Stimulated activated CD4-positive, alpha-beta T cell treated with anti-CD3 and anti-CD28 coated beads, TNF-alpha, amount 100 ng/mL, for 1 hour (primary cell): ENCODE measurements at places on chromosomes 13 and 19.
A peak's percentile ranks its signal among the peaks of the same experiment; 100 is the strongest.

DNA sequence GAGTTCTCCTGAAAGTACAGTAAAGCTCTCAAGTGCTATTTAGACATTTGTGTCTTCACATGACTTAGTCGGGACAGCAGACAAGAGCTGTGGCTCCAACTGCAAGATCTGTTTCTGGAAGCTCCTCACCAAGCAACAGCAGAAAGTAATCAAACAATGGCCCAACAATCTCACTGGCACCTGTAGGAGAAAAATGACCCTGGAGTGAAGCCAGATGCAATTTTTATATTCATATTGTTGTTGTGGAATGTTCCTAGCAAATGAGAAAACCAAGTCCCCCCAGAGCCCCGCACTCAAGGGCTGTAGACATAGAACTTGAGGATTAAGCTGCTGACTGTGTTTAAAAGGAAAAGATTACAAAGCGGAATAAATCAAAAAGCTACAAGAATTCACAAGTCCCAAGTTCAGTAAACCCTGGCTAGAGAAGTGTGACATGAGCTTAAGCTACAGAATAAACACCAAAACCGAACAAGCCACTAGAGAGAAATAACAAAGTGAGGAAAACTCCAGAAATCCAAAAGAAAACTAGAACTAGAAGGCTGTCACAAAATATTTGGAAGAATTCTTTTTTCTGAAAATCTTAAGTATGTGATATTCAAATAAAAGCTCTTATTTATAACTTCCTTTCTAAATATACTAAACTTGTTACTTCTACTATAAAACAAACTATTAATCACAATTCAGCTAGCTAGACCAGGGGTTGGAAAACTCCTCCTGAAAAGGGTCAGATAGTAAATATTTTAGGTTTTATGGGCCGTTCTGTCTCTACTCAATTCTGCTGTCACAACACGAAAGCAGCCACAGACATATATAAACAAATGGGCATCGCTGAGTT lies 454.5 kb downstream of the SUCLA2 start:
- DNase-seq = no peak

- no peak for DNase-seq
Measured at GRCh38 chr13:28047757-28048388, 52.5 kb downstream of the FLT3 start.

DNA sequence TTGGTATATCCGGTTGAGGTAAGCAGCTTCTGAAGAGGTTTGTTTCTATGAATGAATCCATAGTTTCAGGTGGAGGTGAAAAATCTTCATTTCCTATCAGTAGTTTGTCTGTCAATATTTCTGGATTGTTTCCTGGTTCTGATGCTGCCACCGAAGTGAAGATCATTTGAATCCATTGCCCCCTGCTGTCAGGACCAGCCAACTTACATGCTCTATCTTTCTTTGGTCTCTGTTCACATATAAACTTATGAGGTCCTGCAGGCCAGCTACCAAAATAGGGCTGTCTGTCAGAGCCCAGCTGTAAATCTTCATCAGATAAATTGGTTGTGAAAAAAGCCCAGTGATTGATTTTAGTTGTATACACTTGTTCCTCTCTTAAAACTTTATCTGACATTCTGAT lies 15.2 kb upstream of the N4BP2L1 start:
- no peak for DNase-seq

- no peak for DNase-seq
Measured at GRCh38 chr13:111460548-111461444, 140.4 kb downstream of the TEX29 start.

DNA sequence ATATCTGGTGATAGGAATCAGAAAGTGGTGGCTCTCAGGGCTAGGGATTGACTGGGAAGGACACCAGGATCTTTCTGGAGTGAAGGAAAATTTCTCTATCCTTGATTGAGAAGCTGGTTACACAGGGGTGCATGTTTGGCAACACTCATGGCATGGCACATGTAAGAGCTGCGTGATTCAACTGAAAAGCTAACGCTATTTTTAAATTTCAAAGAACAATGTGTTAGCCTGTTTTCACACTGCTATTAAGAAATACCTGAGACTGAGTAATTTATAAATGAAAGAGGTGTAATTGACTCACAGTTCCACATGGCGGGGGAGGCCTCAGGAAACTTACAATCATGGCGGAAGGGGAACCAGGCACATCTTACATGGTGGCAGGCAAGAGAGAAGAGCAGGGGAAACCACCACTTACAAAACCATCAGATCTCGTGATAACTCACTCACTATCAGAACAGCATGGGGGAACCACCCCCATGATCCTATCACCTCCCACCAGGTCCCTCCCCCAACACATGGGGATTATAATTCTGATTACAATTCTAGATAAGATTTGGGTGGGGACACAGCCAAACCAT lies 7.4 kb downstream of the SIGLEC8 start:
- DNase-seq = no peak

GRCh38 chr13:46179491-46179908 lies 2.5 kb downstream of the LCP1 start:
- DNase-seq = peak; percentile 53

GRCh38 chr19:30215248-30215647 lies 156.9 kb upstream of the ZNF536 start:
- DNase-seq = no peak

GRCh38 chr13:98965325-98965724 lies 12.5 kb downstream of the DOCK9 start:
- DNase-seq = no peak

DNA sequence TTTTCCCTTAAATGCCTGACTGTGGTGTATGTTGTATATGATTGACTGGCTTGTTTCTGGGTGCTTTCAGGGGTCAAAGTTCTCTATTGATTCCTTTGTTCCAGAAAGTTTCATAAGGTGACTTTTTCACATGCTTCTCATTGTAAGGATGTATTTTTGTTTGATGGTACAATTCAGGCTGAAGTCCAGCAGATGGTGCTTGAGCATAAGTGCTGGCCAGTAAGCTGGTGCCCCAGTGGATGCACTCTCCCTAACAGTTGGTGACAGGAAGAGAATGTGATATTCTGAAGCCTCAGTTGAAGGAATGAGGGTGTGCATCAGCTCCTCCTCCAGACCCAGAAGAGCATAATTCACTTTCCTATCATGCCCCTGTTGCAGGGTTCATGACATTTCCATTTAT lies 1941.6 kb upstream of the PRR20A start:
- DNase-seq = no peak

- DNase-seq = no peak
Measured at GRCh38 chr13:110699148-110700145, 6.5 kb downstream of the CARS2 start.

GRCh38 chr19:18428787-18429674 lies 8.9 kb downstream of the ISYNA1 start:
- peak; percentile 53 for DNase-seq

DNA sequence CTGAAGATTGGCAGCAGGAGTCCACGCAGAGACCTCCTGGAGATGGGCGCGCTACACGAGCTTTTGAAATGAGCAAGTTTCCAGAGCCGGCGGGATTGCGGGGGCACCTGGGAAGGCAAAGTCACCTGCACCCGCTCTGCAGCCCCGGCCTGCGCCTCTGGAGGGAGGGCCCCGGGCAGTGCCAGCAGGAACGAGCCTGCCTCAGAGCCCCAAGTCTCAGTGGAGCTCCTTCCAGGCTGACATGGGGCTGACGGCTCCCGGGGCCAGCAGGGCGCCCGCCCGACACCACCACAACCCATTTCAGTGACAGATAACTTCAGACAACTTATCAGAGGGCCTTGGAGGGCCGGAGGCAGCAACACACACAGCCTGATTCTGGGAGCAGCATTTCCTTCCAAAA lies 45.0 kb downstream of the RASA3 start:
- DNase-seq = no peak

- no peak for DNase-seq
Measured at GRCh38 chr13:84237143-84237542, 354.9 kb upstream of the SLITRK1 start.

DNA sequence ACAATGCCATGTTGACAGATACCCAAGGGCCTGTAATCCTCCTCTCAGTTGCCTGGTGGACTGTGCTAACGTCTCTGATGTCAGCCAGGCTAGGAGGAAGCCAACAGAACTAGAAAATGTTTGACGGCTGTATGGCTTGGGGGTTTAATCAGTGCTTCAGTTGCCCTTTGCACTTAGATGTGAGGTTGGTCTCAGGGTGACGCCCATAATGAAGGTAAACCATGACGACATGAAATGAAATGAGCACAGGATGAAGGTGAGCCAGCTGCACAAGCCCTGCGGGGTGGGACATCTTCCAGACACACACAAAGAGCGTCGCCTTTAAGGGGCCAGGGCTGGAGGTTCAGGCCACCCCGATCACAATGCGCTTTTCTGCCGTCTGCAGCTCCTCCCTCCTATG lies 127.2 kb downstream of the CRYL1 start:
- no peak for DNase-seq

DNA sequence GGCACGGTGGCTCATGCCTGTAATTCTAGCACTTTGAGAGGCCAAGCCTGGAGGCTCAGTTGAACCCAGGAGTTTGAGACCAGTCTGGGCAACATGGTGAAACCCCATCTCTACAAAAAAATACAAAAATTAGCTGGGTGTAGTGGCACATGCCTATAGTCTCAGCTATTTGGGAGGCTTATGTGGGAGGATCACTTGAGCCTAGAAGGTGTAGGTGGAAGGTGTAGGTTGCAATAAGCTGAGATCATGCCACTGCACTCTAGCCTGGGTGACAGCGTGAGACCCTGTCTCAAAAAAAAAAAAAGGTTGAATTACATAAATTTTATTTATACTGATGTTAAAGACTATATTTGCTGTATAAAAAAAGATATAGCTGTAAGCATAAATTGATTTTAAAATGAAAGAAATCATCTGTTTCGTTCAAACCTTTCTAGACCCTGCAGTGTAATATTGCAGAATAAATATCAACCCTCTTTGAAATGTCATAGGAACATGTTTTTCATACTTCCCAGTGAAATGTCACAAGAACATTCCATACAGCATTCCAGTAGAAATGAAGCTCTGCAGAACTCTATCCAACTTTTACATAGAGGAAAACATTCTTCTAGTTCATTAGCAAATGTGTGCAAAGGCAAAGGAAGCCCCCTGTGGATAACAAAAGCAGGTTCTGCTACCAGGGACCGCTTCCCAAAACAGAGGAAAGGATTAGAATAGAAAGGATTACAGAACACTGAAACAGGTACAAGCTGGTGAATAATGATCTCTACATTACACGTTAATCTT lies 76.0 kb downstream of the CAB39L start:
- no peak for DNase-seq

DNA sequence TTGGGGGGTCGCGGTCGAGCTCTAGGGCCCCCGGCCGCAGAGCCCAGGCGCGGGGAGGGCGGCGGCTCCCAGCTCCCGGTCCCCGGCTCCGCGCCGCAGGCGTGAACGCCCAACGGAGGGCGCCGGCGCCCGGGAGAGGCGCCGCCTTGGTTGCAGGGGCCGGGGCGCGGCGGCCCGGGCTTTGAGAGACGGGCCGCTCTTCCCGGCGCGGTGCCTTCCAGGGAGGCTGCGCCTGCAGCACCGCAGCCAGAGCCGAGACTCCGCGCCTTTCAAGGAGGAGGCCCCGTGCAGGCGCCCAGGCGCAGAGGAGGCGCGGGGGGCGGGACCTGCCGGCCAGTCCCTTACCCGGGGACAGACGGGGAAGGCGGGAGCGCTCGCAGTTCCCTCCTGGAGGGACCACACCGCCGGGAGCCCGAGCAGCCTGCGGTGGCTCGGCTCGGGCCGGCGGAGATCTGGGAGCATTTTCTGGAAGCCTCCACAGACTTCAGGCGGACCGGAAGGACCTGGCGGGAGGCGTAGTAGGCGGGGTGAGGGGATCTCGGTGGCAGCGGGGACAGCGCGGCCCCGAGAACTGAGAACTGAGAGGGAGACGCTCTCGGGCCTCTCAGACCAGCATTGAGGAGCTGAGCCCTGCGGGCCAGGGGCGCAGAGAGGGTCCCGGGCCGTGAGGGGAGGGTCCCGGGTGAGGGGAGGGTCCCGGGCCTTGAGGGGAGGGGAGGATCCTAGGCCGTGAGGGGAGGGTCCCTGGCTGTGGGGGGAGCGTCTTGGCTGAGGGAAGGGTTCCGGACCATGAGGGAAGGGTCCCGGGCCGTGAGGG lies 25.5 kb upstream of the MCF2L start:
- no peak for DNase-seq

DNA sequence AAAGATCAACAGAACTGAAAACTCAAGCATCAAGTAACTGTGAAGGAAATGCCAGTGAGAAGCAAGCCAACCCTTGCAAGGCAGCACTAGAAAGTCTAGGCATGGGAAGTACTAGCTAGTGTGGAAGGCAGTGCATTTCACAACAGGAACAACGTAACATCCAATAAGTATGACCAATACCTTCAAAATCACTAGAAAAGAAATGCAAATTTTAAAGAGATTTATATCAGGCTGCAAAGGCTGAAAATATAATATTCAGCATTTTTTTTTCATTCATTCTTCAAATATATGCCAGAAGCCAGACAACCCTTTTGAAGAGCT lies 121.9 kb downstream of the DLEU7 start:
- no peak for DNase-seq

DNA sequence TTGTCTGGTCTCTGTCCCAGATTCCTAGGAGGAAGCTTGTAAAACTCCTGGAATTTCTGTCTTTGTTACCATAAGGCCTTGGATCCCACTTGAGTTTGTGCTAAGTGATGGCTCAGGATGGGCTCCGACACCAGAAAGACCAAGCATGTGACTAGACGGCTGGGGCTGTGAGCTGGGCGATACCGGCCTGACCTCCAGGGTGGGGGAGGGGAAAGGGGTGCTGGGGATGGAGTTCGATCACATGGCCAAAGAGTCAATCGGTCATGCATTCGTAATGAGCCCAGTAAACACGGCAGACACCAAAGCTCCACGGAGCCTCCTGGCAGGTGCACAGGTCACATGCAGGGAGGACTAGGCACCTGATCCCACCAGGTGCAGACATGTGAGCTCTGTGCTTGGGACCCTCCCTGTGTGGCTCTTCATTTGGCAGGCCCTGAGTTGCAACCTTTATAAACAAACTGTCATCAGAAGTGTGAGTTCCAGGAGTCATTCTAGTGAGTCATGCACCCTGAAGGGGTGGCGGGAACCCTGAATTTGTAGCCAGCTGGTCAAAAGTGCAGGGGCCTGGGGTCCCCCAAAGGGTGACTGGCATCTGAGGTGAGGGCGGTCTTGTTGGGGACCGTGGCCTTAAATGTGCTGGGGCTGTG lies 27.1 kb downstream of the ELAVL1 start:
- no peak for DNase-seq
